CD8-positive, alpha-beta memory T cell (primary cell): ENCODE measurements at places on chromosomes 5 and 9. TPM values are rescaled to one million over a fixed set of nuclear protein-coding genes. Genes with fewer than 3 reads are reported as not detected.

- DNase-seq: peak; percentile 40
Observed at GRCh38 chr9:137383784-137384756, 38.9 kb downstream of the EXD3 start.

- no peak for DNase-seq
Observed at GRCh38 chr5:97225222-97225621, 42.2 kb upstream of the RIOK2 start.

- no peak for DNase-seq
Observed at GRCh38 chr5:23389291-23390101, 117.9 kb upstream of the PRDM9 start.

DNA sequence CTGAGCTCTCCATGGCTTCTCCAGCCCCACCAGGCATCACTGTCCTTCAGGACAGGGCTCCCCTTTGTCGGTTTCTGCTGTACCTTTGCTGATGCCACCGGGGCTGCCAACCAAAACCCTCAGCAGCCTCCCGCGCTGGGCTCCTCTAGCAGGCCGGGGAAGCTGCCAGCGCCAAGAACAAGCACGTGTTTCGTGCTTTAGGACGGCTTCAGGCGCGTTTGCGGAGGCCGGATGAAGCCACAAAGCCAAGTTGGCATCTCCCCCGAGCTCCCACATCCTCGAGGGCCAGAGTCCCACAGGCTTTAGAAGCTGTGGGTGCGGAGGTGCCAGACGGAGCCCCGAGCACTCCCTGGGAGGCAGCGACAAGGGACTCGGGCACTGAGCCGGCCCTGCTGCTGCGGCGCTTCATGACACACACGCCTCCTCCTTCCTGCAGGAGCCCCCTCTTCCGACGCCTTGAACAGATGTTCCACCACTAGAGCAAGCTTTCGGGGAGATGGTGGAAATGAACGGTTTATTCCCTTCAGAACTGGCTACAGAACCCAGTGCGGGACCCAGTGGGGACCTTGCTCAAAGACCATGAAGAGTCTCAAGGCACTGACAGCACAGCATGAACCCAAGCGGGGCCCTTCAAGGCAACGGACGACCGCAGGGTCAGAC, 36.7 kb downstream of the SARDH start:
- DNase-seq: peak; percentile 75

SLCO6A1 gene
- total RNA-seq: not detected

LCN9 gene
- total RNA-seq: not detected

- DNase-seq: no peak
Observed at GRCh38 chr9:2723376-2724065, 6.2 kb downstream of the KCNV2 start.

HRCT1 gene
- total RNA-seq: not detected
